ENCODE measurements at places on chromosomes 5 and 9. TPM values are rescaled to one million over a fixed set of nuclear protein-coding genes. Genes with fewer than 3 reads are reported as not detected.

GRCh38 chr9:36704148-36704547, 131.5 kb downstream of the MELK start:
- DNase-seq = no peak

DNA sequence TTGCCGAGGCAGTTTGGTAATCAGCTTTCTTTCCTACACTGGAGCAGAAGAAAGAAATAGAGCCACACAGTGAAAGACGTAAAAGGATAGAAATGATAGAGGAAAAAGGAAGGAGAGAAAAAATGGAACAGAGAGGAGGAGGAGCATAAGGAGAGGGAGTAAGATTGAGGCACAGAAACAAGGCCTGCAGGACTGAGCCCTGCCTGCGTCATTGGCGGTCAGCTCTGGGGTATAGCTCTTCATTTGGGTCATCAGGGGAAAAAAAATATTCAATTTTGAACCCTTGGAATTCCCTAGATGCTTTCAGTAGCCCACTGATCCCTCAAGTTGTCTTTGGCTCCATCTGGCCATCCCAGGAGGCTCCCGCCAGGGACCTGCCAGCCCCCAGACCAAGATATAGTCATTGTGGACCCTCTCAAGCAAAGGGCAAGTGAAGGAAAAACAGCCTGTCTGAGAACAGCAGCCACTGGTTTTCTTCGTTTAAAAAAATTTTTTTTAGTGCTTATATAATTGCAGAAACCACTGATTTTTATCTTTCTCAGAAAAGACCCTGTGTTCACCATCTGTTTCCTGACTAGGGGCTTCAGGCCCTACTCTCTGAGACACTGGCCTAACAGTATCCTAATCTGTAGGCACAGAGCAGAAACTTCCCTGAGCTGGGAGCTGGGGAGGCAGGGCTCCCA, 31.3 kb upstream of the MATR3 start:
- no peak for DNase-seq

- no peak for DNase-seq
These were observed 663.2 kb downstream of the TLR4 start for GRCh38 chr9:118367383-118367782.

PRELID1 gene
- 110 TPM for total RNA-seq

OBP2B gene
- total RNA-seq = not detected

ATP10B gene
- total RNA-seq = 0.42 TPM

SMIM33 gene
- total RNA-seq = not detected

PCDHGB4 gene
- 3.2 TPM for total RNA-seq

PFN3 gene
- not detected for total RNA-seq

SKP2 gene
- 15.1 TPM for total RNA-seq

Measured in mesenteric fat pad (tissue), 1 donor.